Jurkat, Clone E6-1 (cell line): ENCODE measurements at places on chromosomes 6 and 20.

GRCh38 chr20:9081423-9081966 is 12.6 kb downstream of the PLCB4 start:
- DNase-seq, result no peak

DNA sequence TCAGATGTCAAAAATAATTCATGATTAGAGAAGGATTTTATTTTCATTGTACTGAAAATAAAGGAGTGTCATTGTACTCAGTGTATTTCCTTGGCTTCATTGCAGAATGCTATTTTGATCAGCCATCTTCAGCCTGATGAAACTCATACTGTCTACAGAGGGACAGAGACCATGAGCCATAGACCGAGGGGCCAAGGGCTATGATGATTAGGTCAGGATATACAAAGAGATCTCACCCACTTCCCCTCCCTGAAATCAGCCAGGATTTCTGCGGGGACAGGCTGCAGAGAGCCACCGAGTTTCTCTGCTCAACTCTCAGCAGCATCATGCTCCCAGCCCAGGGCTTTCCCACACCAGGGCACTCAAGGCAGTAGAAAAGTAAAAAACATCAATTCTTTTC is 47.0 kb downstream of the ALDH8A1 start:
- no peak for DNase-seq

DNA sequence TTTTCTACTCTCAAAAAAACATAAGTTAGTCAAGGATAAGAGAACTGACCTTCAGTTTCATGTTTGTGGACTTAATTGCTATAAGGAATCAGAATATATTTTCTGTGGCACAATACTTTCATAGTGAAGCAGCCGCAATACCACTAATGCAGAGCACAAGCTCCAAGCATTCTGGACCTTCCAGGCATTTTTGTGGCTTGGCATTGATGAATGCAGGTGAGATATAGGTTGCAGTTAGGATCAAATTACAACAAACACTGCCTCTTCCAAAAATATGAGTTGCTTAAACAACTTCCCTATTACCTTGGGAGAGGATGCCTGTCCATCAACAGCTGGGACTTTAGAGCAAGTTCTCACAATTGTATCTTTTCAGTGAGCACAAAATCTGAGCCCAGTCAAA is 162.8 kb upstream of the RSPO3 start:
- DNase-seq, result no peak

DNA sequence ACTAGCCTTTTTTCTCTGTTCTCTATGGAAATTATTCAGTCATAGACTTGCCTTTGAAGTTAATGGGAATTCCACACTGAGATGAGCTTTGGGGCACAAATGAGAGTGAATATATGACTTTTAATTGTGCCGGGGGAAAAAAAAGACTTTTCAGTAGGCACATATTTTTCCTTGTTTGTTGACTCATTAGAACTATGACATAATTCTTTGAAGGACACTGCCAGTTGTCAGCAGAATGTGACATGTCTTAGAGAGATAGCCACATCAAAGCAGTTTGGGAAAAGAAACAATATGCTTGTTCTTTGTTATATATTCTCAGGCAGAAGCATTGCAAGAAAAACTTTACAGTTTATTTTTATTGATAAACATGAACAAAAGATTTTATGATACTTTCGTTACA is 138.3 kb downstream of the COL9A1 start:
- DNase-seq, result no peak

DNA sequence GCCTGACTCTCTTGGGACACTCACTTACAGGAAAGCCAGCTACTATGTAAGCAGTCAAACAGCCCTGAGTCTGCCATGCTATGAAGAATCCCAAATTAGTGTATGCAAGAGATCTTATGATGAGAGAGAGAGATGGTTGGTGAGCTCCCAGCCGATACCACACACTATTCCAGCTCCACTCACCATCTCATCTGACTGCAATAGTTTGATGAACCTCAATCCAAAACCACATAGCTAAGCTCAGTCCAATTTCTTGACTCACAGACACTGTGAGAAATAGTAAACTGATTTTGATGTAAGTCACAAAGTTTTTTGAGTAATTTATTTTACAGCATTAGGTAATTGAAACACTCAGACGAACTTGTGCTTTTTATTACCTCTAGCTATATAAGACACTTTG is 441.4 kb downstream of the COL12A1 start:
- DNase-seq, result no peak

DNA sequence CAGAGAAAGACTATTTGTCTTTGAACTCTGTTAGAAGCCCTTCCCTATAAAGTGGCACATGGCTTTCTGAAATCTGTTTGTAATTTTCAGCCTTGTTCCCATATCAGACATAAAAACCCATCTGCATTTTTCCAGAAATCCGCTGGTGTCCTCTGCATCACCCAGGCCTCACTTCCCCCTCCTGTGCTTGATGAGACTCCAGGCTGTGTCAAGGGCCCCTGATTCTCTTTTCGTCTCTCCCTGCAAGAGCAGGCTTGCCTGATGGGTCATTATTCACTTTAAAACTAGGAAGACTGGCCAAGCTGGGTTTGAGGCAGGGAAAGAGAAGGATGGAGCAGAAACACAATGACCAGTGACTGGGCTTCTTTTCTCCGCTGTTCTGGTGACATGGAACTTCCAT is 10.6 kb upstream of the PROKR2 start:
- no peak for DNase-seq

- DNase-seq, result no peak
Observed at GRCh38 chr6:106051226-106051625, 34.9 kb upstream of the PRDM1 start.

- DNase-seq, result no peak
Observed at GRCh38 chr6:13472099-13472498, 15.3 kb downstream of the GFOD1 start.

DNA sequence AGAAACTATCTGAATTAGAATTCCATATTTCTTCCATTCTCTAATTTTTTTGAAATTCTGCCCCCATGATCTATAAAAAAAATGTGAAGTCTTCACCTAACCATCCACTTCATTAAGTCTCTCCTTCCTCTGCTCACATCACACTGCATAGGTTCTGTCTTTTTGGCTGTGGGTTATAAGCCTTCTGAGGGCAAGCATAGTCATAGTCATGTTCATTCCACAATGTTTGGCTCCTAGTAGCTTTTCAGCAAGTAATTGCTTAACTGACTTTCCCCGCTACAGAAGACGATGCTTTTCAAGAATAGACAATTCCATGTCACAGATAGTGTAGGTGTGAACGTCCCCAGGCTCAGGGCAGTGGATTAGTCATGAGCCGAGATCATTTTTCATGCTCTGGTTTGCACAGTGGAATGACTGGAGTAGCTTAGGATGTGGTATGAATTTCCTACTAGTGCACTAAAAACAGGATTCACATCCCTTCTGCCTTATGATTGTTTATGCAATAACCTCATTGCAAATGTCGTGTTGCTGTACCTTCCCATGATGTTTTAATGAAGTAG is 29.1 kb downstream of the WRNIP1 start:
- DNase-seq, result no peak

DNA sequence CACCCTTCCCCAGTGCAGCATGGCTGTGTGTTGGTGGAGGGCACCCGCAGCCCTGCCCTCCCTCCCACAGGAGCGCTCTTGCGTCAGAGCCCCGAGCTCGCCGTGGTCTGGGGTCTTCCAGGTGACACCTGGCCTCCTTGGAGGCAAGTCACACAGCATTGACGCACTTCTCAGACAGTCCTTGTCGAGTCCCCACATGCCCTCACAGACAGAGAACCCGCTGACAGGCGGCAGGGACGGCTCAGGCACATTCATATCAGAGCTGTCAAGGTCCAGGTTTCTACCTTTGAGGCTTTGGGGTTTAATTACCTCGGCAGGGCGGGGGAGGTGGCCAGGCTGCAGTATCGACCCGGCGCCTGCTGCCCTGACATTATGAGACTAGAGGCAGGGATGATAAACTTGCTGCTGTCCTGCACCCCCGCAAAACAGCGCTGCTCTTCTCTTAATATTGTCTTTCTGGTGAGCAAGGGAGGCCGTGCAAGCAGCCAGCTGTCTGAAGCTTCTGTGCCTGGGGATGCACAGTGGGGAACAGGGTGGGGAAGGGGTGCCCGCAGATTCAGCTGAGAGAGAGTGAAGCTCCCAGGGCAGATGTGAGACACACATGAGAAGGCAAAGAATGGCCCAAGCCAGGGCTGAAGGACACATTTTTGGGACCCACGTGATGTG is 4.7 kb downstream of the NPEPL1 start:
- DNase-seq, result no peak

GRCh38 chr20:13139459-13140150 is 81.5 kb upstream of the ISM1 start:
- DNase-seq, result peak; percentile 8

DNA sequence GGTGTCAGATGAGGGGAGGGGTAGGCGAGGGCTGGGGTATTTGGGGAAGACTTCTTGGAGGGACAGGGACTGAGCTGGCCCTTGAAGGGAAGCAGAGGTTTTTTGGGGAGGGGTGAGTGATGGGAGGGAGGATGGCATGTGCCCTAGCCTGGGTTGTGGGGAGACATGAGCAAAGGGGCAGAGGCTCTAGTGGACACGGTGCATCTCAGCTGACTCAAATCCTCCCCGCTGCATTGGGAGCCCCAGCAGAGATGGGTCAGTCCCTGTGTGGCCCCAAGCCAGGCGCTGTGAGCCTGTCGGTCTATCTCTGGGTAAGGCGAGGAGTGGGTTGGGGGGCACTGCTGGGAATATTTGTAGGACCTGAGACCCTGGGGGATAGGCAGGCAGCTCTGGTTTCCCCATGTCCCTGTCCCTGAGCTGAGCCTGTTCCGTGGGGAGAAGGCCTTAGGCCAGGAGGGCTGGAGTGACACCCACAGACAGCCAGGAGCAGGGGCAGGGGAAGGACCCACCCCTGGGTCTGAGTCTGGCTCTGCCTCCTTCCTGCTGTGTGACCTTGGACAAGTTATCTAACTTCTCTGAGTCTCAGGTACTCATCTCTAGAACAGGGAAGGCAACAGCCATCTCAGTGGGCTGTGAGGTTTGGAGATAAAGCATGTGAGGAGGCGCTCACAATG is 36.0 kb downstream of the SPDEF start:
- DNase-seq, result no peak

DNA sequence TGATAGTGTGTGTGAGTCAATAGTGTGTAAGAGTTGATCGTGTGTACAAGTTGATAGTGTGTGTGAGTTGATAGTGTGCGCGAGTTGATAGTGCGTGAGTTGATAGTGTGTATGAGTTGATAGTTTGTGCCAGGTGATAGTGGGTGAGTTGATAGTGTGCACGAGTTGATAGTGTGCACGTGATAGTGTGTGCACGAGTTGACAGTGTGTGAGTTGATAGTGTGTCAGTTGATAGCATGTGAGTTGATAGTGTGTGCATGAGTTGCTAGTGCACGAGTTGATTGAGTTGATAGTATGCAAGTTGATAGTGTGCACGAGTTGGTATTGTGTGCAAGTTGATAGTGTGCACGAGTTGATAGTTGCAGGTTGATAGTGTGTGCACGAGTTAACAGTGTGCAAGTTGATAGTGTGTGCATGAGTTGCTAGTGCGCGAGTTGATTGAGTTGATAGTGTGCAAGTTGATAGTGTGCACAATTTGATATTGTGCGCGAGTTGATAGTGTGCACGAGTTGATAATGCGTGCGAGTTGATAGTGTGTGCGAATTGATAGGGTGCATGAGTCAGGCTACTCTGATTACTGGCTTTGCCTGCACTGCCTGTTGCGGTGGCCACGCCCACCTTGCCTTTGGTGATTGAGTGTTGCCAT is 35.8 kb upstream of the IYD start:
- no peak for DNase-seq

DNA sequence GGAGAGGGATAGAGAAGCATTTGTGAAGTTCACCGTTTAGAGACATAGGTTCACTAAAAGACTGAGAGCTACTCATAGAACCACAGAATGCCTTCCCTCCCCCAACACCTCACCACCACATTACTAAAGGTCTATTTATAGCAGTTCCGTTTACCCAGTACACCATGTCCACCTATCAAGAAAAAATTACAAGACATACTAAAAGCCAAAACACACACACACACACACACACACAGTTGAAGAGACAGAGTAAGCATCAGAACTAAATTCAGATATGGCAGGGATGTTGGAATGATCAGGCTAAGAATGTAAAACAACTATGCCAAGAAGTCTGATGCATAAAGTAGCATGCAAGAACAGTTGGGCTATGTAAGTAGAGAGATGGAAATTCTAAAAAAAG is 52.3 kb downstream of the SLC22A3 start:
- peak; percentile 21 for DNase-seq

DNA sequence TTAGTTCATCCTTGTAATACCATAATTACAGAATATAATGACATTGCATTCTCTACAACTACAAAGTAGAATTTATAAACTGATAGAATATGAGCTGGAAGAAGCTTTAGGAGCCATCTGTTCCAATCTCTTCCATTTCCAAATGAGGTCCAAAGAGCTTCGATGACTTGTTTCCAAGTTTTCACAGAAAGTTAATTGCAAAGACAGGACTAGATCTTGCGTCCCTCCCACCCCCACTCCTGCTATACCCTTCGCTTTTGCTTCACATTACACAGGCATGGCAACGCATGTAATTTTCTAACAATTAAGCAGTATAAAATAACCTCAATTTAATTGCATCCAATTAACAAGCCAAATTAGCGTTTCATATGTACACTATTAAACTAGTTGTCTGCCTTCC is 7.0 kb downstream of the HIVEP2 start:
- no peak for DNase-seq
